Fibroblast of skin of right biceps (primary cell): ENCODE measurements at places on chromosomes 6 and 20.

DNA sequence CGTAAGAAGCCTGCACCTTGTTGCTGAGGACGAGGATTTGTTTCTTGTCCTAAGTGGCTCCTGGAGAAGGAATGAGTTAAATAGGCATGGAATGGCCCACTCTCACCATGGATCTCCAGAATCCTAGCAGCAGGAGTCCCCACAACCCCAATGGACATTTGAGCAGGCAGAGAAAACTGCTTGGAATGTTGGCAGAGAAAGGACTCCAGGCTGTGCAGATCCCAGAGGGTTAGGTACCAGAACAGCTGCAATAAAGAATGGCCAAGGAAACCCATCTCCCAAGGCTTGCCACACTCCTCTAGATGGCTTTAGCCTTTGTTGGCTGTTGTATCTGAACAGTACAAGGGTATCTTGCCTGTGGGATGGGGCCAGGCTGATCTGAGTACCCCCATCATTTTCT lies 1415.7 kb upstream of the ADGRB3 start:
- no peak for DNase-seq

DNA sequence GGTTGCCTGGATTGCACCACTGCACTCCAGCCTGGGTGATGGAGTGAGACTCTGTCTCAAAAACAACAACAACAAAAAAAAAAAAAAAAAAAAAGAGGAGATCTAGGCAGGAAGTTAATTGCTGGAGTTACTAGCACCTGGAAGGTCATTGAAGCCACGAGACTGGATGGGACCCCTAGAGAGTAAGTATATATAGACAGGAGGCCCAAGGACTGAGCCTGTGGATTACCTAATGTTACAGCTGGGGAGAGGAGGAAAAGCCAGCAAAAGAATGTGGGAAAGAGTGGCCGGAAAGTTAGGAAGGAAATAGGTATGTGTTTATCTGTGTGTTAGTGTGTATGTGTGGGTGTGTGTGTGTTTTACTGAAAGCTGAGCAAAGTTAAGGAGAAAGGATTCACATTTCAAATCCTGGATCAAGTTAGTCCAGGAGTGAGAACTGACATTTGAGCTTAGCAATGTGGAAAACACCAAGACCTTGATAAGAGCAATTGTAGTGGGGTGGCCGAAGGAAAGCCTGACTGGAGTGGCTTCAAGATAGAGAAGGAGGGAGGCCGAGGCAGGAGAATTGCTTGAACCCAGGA lies 38.4 kb downstream of the ANKRD6 start:
- DNase-seq, result no peak

DNA sequence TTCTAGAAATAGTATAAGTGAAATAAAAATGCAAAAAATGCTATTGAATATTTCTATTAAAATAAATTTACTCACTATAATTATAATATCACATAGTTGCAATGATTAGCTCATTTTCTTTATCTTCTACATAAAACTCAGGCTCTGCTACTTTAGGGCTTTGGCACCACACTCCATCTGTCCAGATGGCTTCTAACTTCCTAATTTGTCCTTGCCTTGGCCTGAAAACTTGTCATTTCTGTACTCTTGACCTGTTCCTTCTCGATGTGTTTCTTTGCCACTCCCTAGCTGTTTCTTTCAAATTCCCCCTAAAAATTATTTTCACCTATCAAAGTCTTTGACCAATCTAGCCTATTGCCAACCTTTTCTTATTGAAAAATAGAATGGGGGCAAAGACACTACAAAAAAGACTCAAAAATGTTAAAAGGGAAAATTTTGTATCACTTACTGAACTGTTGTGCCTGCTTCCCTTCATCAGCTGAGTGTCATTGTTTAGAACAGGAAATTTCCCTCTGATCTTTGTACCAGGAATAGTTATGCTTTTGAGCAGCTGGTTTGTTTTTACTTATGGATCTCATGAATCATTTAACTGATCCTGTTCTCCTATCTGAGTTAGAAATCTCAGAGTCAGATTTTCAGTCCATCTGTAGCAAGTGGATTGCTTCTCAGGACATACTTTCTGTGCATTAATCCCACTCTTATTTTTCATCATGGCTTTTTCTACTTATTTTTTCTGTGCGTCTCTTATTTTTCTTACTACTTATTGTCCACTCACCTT lies 279.2 kb upstream of the CNR1 start:
- no peak for DNase-seq

- peak; percentile 49 for DNase-seq
Measured at GRCh38 chr6:128500014-128500413, 20.4 kb downstream of the PTPRK start.

DNA sequence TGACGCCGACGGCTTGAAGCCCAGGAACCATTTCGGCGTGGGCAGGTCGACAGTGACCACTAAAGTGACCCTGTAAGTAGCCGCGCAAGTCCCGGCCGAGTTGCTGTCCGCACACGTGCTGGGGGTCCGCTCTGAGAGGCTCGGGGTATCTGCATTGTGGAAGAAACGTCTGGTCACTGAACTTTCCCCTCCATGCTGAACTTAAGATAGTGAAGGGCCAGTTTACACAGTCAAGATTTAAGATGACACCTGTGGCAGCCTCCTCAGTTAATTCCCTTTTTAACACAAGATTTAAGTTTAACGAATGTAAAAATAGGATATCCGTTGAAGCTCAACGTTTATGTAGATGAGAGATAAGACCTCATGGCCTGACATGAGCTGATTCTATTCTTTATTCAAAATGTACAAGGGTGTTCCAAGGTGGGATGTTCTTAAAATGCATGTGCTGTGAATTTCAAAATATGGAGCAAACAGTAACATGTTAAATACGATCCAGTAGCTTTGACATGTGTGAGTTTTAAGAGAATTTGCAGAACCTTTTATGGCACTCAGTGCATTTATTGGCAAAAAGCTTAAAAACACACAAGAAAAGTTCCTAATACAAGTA lies 116.2 kb downstream of the RTN4IP1 start:
- no peak for DNase-seq

GRCh38 chr6:10272591-10272990 lies 142.3 kb downstream of the TFAP2A start:
- DNase-seq, result no peak

DNA sequence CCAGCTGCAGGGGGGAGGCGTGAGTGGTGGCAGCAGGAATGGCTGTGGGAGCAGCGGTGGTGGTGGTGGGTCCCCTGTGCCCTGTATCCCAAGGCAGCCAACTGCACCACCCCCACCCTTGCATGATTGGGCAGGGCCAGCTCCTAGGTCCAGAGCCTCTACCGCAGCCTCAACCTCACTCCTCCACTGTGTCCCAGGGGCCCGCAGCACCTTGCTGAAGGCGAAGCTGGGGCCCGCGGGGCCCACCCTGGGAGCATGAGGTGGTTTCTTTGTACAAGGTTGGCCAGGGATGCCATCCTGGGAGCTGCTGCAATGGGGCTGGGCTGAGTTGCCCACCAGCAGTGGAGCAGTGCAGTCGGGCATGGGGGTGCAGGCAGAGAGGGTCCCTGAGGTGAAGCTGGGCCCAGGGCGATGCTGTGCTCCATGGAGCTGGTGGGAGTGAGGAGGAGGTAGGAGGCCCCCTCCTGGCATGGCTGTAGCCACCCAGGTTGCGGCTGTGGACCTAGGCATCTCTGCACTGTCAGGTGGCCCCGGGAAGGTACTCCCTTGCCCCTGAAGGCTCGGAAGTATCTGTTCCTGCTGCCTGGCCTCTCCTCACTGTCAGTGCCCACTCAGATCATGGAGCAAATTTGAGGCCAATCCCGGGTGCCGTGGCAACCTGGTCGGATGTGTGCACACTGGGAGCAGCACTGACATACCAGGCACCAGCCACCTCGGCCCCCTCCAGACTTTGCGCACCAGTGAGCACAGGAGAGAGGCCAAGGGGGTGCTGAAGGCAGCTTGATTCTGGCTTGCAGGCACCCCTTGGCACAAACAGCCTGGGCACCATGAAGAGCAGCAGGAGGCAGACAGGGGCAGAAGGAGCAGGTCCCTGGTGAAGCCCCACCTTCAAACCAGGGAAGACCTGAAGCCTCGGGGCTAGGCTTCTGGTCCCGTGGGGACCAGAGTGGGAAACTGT lies 60.2 kb upstream of the L3MBTL3 start:
- DNase-seq, result no peak
